ENCODE measurements at places on chromosomes 2 and 18.

DNA sequence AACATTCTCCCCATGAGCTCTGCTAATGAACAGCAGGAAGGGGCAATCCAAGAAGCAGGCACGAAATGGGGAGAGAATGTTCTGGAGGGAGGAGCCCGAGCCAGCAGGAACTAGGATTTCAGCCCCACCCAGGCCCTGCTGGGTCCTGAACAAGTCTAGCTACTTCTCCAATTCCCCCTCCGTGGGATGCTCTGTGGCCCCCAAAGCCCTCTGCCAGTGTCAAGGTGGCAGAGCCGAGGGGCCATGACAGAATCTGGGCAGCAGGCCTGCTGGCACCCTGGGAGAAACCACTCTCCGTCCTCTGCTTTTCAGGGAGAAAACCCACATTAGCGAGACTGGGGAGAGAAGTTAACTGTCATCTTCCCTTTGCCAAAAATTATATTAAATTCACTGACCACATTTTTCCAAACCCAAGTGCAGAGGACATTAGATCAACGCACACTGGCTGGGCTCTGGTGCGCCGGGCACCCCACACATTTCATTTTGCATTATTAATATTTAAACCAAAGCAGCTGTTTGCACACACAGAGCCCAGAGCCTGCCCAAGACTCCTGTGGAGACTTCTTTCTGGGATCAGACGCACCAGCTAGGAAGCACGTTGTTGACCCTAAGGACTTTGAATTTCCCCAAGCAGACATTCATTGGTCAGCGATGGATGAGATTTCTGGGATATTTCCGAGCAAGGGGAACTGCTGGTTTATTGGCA, 80.2 kb upstream of the PKDCC start:
- DNase-seq, result no peak

GRCh38 chr2:25757906-25758305, 84.5 kb upstream of the DTNB start:
- DNase-seq, result no peak

DNA sequence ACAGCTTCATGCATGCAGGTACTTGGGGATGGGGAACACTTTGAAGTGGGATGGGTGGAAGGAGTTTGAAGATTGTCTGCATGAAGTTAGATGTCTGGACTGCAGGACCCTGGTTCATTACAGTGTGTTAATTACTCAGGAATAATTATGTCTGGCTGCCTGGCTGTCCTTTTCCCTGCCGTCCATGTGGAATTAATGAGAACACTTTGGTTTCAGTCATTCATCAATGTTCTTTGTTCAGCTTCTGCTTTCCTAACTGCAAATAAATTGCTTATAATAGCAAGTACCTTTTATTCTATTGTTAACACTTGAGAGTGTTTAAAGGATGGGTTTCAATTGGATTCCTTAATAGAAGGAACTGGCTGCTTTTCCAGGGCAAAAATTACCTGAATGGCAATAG, 35.8 kb downstream of the MTCL1 start:
- DNase-seq, result no peak

DNA sequence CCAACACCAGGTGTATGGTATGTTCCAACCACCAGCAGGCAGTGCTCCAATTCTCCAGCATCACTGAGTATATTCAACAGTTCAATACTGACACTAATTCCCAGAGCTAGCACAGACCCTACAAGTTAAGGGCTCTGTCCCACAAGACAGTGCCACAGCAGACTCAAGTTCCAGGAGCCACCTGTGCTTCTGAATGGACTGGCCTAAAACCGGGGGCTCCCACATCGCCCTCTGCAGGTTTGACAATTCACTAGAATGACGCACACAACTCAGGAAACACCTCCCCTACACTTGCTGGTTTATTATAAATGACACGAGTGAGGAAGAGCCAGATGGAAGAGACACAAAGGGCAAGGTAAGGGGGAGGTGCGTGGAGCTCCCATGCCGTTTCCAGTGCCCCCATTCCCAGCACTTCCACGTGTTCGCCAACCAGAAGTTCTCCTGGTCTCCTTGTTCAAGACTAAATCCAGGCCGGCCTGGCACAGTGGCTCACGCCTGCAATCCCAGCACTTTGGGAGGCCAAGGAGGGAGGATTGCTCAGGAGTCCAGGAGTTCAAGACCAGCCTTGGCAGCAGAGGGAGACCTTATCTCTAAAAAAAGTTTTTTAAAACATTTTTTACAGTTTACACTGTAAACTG, 12.2 kb upstream of the ATP6V1B1 start:
- no peak for DNase-seq

GRCh38 chr18:58966704-58967103, 102.0 kb downstream of the ZNF532 start:
- DNase-seq, result no peak

- no peak for DNase-seq
Measured at GRCh38 chr2:130951018-130951417, 114.3 kb downstream of the ARHGEF4 start.

DNA sequence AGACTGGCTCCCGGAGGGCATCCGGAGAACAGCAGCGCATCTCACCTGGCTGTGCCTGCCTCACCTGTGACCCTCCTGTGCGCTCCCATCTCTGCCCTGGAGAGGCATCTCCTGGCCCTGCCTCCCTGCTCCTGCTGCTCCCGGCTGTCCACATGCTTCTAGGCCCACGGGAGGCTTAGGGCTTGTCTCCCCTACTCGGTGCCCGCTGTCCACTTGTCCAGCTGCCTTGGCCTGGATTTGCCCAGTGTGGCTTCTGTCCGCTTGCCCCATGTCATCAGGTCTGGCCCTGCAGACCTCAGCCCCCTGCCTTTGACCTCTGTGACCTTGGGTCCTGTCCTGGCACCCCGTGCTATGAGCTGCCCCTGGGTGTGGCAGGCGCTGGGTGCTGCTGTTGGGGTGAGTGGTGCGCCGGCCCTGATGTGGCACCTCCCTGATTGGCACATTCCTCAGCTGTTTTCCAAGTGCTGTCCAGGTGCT, 4.5 kb downstream of the BOK start:
- no peak for DNase-seq

DNA sequence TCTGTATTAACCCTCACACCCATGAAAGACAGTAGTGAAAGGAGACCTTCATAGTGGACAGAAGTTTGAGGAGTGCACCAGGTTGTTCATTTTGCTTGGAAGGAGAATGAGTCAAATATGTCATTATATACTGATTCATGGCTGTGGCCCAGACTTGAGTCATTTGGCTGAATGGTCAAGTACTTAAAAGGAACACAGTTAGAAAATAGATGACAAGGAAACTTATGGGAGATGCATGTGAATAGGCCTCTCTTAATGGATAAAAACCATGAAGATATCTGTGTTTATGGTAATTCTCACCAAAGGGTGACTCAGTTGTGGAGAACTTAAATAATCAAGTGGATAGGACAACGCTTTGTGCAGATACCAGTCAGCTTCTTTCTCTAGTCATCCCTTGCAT, 524.7 kb upstream of the CNTNAP5 start:
- DNase-seq, result no peak

GRCh38 chr2:147773479-147773878, 71.3 kb upstream of the ACVR2A start:
- no peak for DNase-seq

DNA sequence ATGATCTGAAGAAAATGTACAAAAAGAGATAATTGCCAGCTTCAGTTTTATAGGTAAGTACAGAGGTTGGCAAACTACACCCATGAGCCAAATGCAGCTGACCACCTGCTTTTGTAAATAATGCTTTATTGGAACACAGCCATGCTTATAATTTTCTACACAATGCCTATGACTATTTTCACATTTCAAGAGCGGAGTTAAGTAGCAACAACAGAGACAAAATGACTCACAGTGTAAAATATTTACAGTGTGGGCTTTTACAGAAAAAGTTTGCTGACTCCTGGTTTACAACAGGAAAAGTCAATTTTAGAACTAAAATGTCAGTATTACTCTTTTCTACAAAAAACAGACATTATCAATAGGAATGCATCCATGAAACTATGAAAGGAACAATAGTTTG, 26.0 kb downstream of the CWC22 start:
- no peak for DNase-seq

GRCh38 chr2:74845217-74845751, 11.4 kb downstream of the HK2 start:
- no peak for DNase-seq

DNA sequence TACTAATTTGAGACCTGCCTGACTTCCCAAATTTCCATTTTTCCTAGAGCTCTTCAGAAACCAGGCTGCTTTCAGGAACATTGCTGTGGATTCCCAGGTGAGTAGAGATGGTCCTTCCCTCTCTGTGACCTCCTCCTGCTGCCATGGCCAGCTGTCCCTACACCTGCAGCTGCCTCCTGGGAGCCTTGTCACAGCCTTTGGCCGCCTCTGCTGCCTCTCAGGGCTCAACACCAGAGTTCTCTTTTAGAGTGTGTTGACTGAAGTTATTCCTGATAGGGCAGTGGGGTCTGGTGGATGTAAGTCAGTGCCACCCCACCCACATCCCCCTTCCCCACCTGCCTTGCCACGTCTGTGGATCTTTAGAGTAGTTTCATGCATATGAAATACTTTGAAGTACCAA, 22.9 kb downstream of the SPATS2L start:
- DNase-seq, result no peak

DNA sequence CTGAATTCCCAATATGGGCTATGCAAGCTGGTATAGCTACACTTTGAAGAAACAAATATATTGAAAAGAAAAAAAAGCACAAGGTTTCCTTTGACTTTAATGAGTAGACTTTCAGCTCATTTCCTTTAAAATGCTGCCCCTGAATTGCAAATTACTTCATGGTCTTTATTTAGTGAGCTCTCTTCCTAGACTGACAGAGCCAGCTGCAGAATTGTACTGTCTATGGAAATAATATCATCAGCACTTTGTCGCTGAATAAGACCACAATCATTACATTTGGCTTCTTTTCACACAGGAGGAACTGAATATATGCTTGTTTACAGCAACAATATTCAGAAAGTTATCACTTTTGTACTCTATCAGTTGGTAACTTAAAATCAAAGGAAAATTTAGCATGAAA, 41.7 kb downstream of the ARL5A start:
- no peak for DNase-seq

- no peak for DNase-seq
Measured at GRCh38 chr2:134410006-134410405, 156.1 kb downstream of the MGAT5 start.

DNA sequence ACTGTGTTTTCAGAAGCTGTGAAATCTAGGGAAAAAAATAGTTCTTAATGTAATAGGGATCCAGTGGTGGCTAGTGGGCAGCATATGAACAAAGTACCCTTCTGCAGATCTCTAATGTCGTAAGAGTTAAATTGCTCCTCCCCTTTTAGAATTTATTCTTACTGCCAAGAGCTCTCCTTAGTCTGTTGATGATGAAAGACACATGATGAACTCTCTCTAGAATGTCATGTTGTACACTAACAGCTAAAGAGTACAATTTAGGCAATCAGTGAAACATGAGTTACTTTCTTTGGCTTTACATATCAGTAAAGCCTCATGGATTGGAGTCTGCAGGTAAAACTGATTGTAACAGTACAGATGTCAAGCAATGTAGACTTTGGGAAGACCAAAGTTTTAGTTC, 84.2 kb downstream of the SLC39A10 start:
- DNase-seq, result no peak

GRCh38 chr18:2853173-2853925, 6.5 kb downstream of the EMILIN2 start:
- no peak for DNase-seq

- DNase-seq, result no peak
Measured at GRCh38 chr2:70659551-70659950, 105.9 kb upstream of the TGFA start.

- DNase-seq, result no peak
Measured at GRCh38 chr2:69780921-69781320, 39.0 kb downstream of the ANXA4 start.

DNA sequence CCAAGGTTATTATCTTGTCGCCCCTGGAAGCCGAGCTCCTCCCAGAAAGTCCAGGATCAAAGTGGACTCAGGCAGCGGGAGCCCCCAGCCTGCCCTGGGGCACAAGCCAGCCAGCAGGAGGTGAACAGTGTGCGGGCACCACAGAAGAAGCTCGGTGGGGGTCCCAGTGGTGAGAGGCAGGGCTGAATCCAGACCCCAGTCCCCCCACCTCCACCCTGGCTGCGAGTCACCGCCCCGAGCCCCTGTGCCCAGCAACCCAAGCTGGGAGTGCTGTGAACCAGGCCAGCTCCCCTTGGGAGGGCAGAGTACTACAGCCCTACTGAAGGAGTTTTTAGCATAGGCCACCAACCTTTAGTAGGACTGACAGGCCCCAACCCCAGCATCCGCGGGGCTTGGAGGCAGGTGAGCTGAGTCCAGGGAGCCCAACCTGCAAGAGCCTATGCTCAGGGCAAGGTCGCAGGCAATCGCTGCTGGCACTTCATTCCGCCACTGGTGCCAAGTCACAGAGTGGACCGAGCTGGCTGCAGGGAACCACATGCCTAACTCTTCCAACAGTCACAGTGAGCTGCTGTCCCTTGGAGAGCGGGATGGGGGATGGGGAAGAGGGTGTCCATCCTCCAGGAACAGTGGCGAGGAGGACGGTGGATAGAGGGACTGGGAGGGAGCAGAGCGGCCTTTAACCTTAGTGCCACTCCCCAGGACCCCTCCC, 3.0 kb downstream of the PIEZO2 start:
- DNase-seq, result no peak

- no peak for DNase-seq
Measured at GRCh38 chr2:29189052-29189451, 73.8 kb downstream of the CLIP4 start.

DNA sequence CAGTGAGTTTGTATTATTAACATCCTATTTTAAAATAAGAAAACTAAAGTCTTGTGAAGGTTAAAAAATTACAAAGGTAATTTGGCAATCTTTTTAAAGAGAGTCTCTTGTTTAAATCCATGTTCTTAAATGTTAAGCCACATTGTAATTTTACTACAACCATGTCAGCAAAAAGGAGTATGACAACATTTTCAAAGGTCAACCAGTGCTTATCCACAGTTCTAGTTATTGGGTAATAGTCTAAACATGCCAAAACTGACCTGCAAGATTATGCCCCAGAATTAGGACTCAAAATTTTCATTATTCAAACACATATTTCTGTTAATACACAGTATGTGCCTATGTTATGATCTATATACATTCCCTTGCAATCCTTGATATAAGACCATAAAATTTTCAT, 1312.6 kb upstream of the CHAC2 start:
- no peak for DNase-seq

DNA sequence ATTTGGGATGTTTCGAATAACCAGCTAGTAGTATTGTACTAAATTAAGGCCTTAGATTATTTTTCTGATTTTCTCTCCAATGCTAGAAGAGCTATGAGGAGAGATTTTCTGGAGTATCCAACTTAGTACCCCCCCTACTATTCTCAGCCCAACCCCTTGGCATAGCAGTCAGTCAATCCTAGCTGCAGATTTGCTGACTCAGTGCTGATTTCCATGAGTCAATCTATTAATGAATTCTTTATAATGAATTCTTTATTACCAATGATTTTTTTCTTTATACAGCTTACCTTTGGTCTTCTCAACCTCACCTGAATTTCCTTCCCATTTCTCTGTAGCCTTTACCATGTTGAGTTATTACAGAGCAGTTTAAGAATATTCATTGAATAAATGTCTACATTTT, 192.8 kb upstream of the ETAA1 start:
- DNase-seq, result no peak

- no peak for DNase-seq
Measured at GRCh38 chr2:129255610-129256313, 723.7 kb upstream of the RAB6C start.

Data from stimulated activated CD4-positive, alpha-beta T cell treated with anti-CD3 and anti-CD28 coated beads, Interleukin-1b, Interleukin-23, amount 100 ng/mL, for 1 hour (primary cell).